ENCODE measurements at places on chromosomes 3 and 15.

DNA sequence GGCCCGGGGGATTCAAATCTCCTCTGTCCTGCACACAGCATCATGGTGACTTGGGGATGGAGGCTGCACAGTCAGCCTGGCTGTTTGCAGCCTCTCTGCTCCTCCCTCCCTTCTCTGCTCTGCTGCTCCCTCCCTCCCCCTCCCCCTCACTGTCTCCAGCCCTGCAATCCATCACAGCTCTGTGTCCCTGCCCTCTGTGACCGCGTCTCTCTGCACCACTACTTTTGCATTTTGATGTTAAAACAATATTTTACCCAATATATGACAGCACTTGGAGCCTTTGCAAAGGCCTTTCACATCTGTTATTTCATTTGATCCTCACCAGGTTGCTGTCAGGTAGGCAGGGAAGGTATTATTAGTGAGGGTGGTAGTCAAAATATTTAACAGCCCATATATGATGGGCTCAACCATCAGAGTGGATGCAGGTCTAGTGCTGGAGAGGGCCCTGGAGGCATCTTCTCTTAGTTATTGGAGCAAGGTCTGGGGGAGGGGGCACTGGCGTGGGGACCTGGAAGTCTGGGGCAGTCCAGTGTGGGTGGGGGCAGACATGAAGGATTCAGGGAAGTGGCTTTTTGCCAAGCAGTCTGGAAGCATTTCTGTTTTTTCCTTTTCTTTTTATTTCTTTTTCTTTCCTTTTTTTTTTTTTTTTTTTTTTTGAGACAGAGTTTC is 16.3 kb upstream of the VPS8 start:
- DNase-seq, result no peak

DNA sequence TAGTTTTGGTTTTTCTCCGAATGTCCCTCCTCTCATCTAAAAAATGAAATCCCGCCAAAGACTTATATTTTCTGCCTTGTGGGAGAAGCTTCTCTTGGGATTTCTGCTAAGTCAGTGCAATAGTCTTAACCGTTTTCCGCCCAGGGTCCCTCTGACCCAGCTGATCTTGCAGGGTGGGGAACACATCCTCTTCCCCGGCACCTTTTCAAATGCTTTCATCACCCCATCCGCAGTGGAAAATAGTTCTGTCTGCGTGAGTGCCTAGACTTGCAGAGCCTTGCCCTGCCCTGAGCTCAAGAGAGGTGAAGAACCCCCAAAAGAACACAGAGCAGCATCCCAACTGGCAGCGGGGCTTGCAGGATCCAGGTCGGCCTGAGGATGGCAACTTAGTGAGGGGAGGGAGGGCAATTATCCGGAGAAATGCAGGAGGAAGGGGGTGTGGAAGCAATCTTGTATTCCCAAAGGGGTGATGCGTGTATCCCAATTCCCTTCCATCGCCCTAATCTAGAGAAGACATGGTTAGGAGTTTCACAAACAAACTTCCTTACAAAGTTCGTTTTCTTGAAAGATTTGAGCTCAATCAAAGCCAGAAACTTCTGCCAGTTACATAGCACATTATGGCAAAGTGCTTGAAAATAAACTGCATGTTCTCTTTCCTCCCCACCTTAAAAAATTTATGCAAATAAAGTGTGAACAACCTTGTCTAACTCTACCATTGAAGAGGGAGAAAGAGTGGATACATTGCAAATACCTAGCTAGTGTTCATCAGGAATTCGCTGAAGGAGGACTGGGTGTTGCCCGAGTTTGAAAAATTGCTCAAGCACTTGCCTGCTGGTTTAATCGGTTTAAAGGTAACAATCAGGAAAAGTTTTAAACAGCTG is 79.9 kb downstream of the NR2F2 start:
- DNase-seq, result no peak

DNA sequence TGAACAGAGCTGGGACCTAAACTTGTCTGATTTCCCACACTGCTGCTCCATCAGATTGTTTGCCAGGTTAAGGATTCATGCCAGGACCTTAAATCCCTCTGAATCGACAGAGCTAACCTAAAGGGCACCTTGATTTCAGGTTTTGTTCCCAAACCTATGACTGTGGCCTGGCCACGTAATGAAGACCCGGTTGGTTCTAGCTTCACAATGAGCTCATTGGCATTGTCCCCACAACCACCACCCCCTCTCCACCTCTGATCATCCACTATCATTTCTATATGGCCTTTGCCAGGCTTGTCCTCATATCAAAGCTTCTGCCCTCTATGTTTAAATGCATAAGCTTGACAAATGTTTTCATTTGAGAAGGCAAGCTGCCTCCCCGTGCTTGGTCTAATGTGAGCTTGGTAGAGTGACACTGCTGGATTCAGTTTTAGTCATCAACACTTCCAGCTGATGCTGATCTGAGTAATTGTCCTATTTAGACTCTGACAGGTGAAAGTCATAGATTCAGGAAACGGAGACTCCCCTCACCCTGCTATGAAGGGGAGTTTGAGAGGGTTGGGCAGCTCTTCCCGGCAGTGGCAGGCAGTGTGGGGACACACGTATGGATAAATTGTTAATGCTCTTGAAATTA is 407.1 kb upstream of the CFAP20DC start:
- no peak for DNase-seq

- no peak for DNase-seq
Measured at GRCh38 chr15:80605591-80606150, 89.4 kb upstream of the ABHD17C start.

- no peak for DNase-seq
Measured at GRCh38 chr15:40444736-40445135, 4.0 kb downstream of the BAHD1 start.

- peak; percentile 87 for DNase-seq
Measured at GRCh38 chr3:123618768-123619484, 34.1 kb upstream of the HACD2 start.

All from pons (tissue), 1 donor.